ENCODE measurements at places on chromosomes 3 and 15.

GRCh38 chr3:103085465-103085864, 650.6 kb downstream of the ZPLD1 start:
- H3K27me3 ChIP-seq: no peaks in the 10 kb centered on the region
- no peaks in the 10 kb centered on the region for H3K36me3 ChIP-seq
- no peak for DNase-seq
- H3K27ac ChIP-seq: no peak overlapping the region
- no peak overlapping the region for H3K4me3 ChIP-seq
- H3K4me1 ChIP-seq: no peaks in the 10 kb centered on the region

GRCh38 chr3:72319194-72320094, 528.8 kb downstream of the SHQ1 start:
- no peak overlapping the region for H3K4me3 ChIP-seq
- no peak for DNase-seq

DNA sequence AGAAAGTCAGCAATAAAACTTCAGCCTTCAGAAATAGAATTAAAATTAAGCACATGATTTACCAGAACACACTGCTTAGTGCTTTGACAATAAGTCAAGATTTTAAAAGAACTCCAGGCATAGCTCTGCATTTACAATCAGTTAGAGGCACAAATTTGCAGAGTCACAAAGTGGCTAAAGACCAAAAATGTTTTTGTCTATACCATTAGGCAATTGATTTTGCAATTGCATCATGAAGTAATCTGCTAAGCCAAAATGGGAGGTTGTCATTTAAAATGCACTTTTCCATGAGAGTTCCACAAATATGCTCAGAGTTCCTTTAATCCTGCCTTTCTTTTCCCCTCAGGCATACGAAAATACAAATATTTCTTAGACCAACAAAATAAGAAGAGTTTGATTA, 10.1 kb upstream of the DCP1A start:
- H3K36me3 ChIP-seq: no peaks in the 10 kb centered on the region
- no peaks in the 10 kb centered on the region for H3K27me3 ChIP-seq
- H3K4me3 ChIP-seq: no peak overlapping the region
- DNase-seq: no peak
- no peaks in the 10 kb centered on the region for H3K4me1 ChIP-seq

GRCh38 chr3:117632191-117632590, 922.6 kb downstream of the TUSC7 start:
- H3K36me3 ChIP-seq: no peaks in the 10 kb centered on the region
- H3K27me3 ChIP-seq: no peaks in the 10 kb centered on the region
- no peaks in the 10 kb centered on the region for H3K4me1 ChIP-seq
- H3K27ac ChIP-seq: no peak overlapping the region
- no peak overlapping the region for H3K4me3 ChIP-seq
- no peak for DNase-seq

Data from right lobe of liver (tissue), 6 donors.